ENCODE measurements at places on chromosomes 6 and 20. TPM values are rescaled to one million over a fixed set of nuclear protein-coding genes. Genes with fewer than 3 reads are reported as not detected.

Gene ZNF341
- 2.0 TPM for total RNA-seq

Gene CLPSL2
- not detected for total RNA-seq

Gene SLC17A2
- not detected for total RNA-seq

Gene ERVFRD-1
- total RNA-seq = not detected

Gene HDGFL1
- not detected for total RNA-seq

Gene THBD
- 52.5 TPM for total RNA-seq

Gene CALHM4
- not detected for total RNA-seq

Gene RNF5
- total RNA-seq = 20.5 TPM

Gene C6orf89
- total RNA-seq = 73.6 TPM

Gene TREM2
- not detected for total RNA-seq

Gene OR12D3
- not detected for total RNA-seq

Gene ZBTB12
- 7.6 TPM for total RNA-seq

Gene PPIL6
- 5.0 TPM for total RNA-seq

Gene MAFB
- 0.79 TPM for total RNA-seq

Gene RRAGD
- total RNA-seq = 3.8 TPM

Gene TRIM10
- total RNA-seq = not detected

Gene BMP5
- total RNA-seq = 0.03 TPM

Gene SSTR4
- total RNA-seq = 0.07 TPM

Gene SRF
- 19.1 TPM for total RNA-seq

Gene C6orf52
- not detected for total RNA-seq

Gene COX4I2
- 0.13 TPM for total RNA-seq

Gene CFAP206
- 0.59 TPM for total RNA-seq

All from smooth muscle cell of the pulmonary artery (primary cell).